Right renal cortex interstitium (tissue), 3 donors: ENCODE measurements at places on chromosomes 7 and 10.

- DNase-seq: no peak
Measured at GRCh38 chr7:2824678-2825461, 19.2 kb downstream of the GNA12 start.

- no peak for DNase-seq
Measured at GRCh38 chr10:88792661-88793060, 9.9 kb upstream of the LIPM start.

DNA sequence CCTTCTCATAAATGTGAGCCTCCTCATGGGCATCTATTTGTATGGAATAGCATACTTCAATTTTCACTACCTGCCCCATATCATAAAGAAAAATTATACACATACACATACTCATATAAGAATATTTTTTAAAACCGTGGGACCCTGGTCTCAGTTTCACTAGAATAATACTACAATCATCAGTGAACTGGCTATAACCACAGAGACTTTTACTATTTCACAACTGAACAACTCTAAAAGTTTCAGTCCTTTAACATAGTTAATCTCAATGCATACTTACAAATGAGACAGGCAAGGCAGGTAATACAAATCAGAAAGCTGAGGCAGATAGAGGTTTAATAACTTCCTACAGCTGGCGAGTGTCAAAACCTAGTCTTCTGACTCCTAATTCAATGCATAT lies 83.1 kb downstream of the LRRN3 start:
- no peak for DNase-seq

DNA sequence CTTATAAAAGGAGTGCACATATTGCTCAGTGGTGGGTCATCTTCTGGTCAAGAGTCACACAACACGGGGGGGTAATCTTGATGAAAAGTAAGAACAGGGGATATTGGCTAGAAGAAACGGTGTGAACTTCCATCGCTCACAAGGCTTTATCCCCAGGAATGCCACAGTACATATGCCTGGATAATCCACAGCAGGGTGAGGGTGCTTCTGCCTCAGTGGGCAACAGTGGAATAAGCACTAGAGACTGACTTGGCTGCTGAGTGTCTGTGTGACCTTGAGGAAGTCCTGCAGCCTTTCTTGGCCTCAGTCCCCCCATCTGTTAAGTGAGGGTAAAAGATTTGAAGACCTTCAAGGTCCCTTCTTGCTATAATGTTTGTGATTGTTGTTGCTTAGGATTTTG lies 44.9 kb upstream of the SHH start:
- no peak for DNase-seq

DNA sequence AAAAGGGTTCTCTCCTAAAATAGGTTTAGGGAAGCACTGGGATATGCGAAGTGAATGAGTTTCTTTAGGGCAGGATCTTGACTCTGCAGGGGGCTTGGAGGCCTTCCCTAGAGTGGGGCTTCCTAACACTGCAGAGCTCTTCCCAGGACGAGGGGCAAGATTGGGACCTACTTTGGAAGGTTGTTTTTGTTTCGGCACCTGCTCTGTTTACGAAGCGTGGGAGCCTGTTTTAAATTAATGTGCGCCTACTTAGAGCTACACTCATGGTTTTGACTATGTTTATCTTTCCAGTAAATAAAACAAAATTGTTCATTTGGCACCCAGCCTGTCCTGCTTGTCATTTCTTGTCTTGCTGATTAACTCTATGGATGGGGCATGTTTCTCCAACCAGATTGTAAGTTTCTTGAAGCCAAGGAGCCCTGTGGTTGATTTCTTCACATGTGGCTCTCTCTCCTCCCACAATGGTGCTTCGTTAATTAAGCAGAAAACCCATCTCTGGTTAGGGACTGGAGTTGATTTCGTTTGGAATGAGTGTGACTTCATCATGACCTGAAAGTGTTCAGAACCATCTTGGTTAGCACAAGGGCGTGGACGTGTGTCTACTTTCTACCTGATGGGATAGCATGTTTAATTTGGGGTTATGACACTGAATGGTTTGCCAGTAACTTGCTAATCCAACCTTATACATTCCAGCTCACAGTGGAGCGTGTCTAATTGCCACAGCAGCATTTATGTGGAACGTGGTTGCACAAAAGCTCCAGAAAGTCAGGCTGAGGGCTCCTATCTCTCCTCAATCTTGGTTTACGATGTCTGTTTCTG lies 98.1 kb downstream of the TCF7L2 start:
- peak; percentile 56 for DNase-seq

DNA sequence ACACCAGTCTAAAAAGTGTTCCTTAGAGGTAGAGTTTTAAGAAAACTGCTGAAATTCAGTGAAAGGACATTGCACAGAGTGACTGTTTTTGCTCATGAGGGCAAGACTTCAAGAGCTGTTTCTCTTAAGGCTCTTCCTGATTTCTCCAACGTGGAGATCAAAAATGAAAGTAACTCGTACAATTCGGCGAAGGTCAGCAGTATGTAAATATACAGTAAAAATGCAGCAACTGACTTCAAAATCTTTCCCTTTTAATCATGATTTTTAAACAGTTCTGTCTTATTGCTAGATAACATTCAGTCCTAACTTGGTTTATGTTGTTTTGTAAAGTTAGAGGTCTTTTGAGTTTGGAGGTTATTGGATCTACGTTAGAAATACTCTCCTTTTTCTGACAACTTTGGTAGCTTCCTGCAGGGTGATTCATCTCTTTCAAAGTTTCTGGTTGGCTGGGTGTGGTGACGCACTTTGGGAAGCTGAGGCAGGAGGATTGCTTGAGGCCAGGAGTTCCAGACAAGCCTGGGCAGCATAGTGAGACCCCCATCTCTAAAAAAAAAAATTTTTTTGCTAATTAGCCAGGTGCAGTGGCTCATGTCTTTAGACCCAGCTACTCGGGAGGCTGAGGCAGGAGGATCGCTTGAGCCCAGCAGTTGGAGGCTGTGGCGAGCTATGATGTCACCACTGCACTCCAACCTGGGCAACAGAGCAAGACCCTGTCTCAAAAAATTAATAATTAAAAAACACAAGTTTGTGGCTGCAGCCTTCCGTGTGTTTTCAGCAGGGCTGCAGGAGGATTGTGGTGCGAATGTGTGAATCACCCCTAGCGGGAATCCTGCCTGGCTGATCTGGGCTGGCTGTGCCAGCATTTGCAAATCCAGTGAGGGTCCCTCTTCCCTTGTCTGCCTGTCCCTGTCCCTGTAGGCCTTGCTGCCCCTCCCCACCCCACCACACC lies 29.2 kb upstream of the AP5Z1 start:
- DNase-seq: no peak

- DNase-seq: no peak
Measured at GRCh38 chr10:121324678-121325213, 273.5 kb downstream of the FGFR2 start.

DNA sequence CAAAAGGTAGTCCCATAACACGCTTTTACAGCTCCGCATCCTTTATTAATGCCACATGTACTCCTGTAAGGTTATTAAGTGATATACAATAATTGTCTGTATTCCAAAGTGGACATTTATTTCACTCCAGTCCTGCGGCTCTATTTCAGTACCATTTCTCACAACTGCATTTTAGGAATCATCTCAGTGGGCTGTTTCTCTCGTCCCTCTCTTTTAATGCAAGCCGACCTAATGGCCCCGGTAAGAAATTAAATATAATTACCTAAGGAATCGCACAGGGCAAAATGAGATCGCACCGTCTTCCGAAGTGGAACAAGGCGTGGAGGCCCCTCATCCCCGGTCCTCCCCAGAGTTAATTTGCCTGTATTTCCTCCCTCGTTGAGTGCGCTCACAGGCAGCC lies 216.5 kb downstream of the RAB11FIP2 start:
- no peak for DNase-seq

DNA sequence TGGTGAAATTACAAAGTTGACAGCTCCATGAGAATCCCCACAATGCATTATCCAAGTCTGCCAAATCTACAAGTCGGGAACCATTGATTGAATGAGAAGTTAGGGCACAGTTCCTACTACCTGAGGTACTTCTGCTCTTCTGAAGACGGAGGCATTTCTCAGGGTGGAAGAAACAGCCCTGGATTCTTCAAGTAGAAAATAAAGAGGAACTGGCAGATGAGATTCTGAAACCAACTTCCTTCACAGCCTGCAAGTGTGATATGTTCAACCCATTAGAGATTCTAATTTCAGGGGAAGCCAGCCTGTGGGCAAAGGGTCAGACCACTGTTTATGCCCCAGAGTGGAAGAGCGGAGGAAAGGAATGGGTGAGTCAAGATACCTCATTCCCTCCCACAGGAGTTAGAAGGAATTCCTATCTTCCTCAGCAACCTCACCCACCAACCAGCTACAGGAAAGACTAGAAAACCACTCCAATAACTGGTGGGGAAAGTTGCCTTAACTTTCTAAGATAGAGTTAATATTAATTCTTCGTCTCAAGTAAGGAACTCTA lies 50.5 kb upstream of the BMPER start:
- no peak for DNase-seq

DNA sequence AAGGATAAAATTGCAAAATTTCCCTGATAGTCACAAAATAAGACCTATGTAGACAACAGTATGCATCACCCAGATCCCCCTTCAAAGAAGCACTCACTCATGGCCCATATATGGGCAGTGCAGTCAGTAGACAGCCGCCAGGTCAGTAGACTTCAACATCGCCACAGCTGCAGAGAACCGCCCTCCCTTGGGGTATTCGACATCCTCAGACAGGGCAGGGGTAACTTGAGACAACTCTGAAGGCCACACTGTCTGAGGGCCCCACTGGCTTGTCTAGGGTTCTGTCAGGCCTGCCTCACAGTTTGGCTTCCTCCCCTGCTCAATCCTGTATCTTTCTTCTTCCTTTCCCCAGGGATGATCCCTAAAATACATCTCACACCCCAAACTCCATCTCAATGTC lies 172.3 kb downstream of the IMMP2L start:
- no peak for DNase-seq

DNA sequence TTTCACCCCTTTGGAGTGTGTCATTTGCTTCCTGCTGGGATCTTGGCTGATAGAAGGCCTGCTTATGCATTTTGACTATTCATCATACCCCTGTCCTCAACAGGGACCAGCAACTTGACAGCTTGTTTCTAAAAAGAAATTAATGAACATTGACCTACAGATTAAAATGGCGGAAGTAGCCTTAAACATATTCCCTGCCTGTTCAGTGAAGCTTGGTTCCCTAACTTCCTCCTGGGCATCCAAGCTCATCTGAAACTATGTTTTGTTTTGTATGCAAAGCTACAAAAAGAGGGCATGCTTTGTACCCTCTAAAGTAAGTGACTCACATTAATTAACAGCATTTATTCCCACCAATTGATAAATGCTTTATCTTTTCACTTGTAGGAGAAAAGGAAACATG lies 26.8 kb upstream of the CDK14 start:
- DNase-seq: no peak

DNA sequence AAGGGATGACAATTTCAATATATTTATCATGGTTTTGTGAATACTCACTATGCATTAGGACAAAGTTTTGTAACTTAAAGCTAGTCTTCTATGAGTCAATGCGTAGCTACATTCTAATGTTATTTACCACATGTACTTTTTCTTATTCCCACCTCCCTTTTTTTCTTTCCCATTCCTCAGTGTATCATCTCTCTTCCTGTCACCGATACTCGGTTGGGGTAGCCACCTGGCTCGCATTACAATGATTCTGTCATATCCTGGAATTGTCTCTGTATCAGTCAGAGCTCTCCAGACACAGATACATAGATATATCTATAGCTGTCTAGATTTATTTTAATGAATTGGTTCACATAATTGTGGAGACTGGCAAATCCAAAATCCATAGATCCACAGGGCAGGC lies 9.8 kb upstream of the RALA start:
- DNase-seq: no peak

- DNase-seq: no peak
Measured at GRCh38 chr7:100371561-100372171, 1.6 kb upstream of the PILRA start.

GRCh38 chr7:113083132-113083815 lies 3.4 kb downstream of the GPR85 start:
- no peak for DNase-seq

DNA sequence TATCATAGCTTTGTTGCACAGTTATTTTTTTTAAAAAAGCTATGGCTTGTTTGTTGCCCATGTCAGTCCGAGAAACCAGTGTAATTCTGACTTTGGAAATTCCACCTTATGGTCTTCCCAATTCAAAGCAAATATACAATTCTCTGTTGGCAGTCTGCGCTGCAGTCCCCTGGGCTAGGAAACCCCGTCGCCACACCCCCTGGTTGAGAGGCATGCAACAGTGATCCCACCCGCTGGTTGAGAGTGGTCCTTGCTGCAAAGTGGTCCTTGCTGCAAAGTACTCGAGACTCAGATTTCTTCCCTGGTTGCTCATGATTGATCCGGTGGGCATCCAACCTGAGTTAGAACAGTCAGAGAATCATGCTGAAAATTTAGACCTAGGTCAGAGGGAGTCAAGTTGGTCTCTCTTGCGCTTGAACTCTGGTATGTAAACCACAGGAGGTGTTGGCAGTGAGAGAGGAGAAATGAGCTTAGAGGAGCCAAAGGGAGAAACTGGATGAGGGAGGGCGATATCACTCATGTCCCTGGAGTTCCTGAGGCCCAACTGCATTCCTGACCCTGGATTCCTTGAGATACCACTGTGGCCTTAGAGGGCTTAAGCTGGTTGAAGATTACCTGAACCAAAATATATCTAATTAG lies 45.0 kb upstream of the STK17A start:
- DNase-seq: no peak

DNA sequence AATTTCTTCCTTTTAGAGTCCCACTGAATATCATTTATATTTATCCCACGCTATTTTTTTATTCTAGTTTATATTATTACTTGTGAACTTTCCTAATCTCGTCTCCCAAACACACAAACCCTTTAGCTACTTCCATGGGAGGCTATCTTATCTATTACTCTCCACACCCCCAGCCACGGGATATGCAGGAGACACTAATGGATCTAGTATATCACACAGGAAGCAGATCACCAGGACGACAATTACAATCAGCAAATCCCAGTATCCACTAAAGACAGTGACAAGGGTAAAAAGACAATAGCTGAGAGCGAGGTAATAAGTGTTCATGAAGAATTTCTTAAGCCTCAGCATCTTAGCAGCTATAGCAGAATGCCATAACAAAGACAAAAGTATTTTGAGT lies 3.8 kb upstream of the AKR1E2 start:
- DNase-seq: no peak

DNA sequence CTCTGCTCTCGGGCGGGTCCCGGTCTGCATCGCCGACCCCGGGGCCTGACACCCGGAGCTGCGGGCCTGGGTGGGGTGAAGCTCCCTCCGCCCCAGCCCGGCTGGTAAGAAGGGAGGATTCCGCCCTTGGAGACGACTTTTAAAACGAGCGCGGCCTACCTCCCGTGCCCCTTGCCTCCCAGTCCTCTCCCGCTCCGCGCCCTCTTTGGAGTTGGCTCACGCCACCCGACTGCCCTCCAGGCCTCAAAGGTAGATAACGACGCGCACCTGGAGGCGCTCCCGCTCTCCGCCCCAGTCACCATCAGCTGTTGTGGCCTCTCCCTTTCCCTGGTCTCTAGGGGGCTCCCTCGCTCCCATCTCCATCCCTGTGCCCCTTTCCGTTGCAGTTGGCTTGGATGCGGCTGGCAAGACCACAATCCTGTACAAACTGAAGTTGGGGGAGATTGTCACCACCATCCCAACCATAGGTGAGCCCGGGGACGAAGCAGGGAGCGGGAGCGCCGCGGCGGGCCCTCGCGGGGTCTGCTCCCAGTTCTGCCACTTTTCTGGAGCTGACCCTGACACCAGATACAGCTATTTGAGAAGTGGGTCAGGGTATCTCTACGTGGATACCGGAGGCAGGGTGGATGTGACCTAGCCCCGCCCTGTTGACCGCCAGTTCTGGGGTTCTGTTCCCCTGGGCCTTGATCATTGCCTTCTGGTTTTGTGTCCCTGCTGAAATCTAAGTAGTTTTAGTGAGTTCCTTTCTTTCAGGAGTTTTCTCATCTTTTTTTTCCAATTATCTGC lies 679 bp downstream of the ARF5 start:
- peak; percentile 38 for DNase-seq

- no peak for DNase-seq
Measured at GRCh38 chr7:64602086-64602485, 39.2 kb upstream of the ZNF680 start.
